CD4-positive, alpha-beta T cell (primary cell): ENCODE measurements at places on chromosomes 16 and 17. TPM values are rescaled to one million over a fixed set of nuclear protein-coding genes. Genes with fewer than 3 reads are reported as not detected.

GRCh38 chr17:59341922-59342321 is 10.5 kb downstream of the YPEL2 start:
- no peak overlapping the region for H3K27ac ChIP-seq
- peaks cover 2% of the 10 kb centered on the region for H3K36me3 ChIP-seq
- DNase-seq: no peak
- H3K4me3 ChIP-seq: no peak overlapping the region

- no peaks in the 10 kb centered on the region for H3K36me3 ChIP-seq
- no peaks in the 10 kb centered on the region for H3K4me1 ChIP-seq
- H3K27me3 ChIP-seq: no peaks in the 10 kb centered on the region
- H3K4me3 ChIP-seq: no peak overlapping the region
These were observed 168.7 kb upstream of the CDH5 start for GRCh38 chr16:66197668-66198278.

- no peak overlapping the region for H3K4me3 ChIP-seq
- H3K4me1 ChIP-seq: no peaks in the 10 kb centered on the region
- no peaks in the 10 kb centered on the region for H3K36me3 ChIP-seq
These were observed 295.8 kb downstream of the FOXL1 start for GRCh38 chr16:86874141-86874540.

- H3K4me3 ChIP-seq: no peak overlapping the region
- no peak for DNase-seq
- H3K27ac ChIP-seq: no peak overlapping the region
- no peaks in the 10 kb centered on the region for H3K36me3 ChIP-seq
- no peaks in the 10 kb centered on the region for H3K27me3 ChIP-seq
These were observed 99.2 kb upstream of the CDH8 start for GRCh38 chr16:62135446-62135845.

- H3K27me3 ChIP-seq: no peaks in the 10 kb centered on the region
- peaks cover 14% of the 10 kb centered on the region for H3K4me1 ChIP-seq
- peaks cover 54% of the 10 kb centered on the region for H3K36me3 ChIP-seq
- no peak overlapping the region for H3K27ac ChIP-seq
- no peak overlapping the region for H3K4me3 ChIP-seq
These were observed 9.6 kb downstream of the POLR2C start for GRCh38 chr16:57471852-57472664.

DNA sequence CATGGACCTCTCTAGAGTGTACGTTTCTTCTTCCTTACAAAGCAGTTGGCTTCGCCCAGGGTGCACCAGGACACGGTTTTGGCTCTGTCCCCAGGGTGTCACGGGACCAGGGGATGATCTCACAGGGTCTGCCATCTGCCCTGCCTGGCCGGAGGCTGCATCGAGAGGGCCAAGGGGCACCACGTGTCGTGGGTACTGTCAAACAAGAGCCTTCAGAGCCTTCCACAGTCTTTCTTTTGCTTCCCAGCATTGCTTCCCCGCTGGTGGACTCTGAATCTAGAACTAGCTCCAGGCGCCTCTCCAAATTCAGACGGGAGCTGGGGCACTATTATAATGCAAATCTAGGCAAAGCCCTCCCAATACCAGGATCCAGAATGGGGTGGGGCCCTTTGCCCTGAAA is 47.9 kb downstream of the MAPT start:
- H3K27ac ChIP-seq: no peak overlapping the region
- no peaks in the 10 kb centered on the region for H3K4me1 ChIP-seq
- no peak for DNase-seq

- no peak for DNase-seq
- H3K4me3 ChIP-seq: peak overlapping the region; percentile 51
- H3K4me1 ChIP-seq: peaks cover 45% of the 10 kb centered on the region
- H3K27me3 ChIP-seq: no peaks in the 10 kb centered on the region
These were observed 308 bp downstream of the ADCY9 start for GRCh38 chr16:4115949-4116318.

DNA sequence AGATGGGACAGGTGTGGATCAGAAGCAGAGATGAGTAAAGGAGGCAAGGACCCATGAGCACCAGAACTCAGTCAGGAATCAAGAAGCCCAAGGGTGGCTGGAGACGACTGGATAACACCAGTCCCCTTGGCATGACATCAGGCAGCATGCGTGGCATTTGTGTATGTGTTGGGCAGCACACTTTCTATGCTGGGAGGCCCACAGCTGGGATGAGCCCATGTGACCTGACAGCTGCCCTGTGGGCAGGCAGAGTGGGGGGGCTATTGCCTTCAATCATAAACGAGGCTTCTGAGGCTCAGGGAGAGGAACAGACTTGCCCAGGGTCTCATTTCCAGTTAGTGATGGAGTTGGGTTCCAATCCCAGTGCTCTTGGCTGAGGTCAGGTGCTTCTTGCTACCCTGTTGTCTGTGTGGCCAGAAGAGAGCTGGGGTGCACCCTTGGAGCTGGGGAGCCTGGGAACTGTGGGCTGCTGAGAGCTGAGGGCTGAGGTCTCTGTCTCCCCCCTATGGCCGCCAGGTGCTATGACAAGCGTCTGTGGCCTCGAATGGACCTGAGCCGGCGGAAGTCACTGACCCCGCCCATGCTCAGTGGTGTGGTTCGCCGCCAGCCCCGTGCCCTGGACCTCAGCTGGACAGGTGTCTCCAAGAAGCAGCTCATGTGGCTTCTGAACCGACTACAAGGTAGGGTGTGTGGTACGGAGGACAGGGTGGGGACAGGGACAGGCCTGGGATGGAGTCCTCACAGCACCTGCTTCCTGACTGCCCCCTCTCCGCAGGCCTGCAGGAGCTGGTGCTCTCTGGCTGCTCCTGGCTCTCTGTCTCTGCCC is 7.1 kb upstream of the ORAI3 start:
- H3K27ac ChIP-seq: peak overlapping the region; percentile 52
- H3K4me1 ChIP-seq: peaks cover 13% of the 10 kb centered on the region
- H3K36me3 ChIP-seq: peaks cover 7% of the 10 kb centered on the region
- H3K27me3 ChIP-seq: no peaks in the 10 kb centered on the region

DNA sequence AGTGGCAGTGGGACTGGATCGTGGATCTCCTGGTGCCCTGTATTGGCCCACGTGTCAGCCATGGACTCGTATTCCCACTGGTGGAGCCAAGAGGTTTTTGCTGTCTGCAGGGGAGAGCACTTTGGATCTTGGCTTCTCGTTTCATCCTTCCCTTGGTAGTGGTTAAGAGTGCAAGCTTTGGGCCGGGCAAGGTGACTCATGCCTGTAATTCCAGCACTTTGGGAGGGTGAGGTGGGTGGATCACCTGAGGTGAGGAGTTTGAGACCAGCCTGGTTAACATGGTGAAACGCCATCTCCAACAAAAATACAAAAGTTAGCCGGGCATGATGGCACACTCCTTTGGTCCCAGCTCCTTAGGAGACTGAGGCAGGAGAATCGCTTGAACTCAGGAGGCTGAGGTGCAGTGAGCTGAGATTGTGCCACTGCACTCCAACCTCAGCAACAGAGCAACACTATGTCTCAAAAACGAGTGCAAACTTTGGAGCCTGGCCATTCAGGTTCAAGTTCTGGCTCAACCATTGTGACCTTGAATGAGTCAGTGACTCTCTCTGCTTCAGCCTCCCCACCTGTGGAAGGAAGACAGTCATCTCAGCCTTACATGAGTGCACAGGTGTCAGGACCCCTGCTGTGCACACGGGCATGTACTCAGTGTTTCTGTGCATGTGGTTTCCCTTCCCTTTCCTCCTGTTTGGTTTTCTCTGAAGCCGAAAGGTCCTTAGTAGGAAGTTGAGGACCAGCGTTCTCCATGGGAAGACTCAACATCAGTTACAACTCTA is 57.4 kb downstream of the PLCG2 start:
- no peak overlapping the region for H3K4me3 ChIP-seq
- H3K27ac ChIP-seq: no peak overlapping the region
- no peak for DNase-seq
- H3K4me1 ChIP-seq: peaks cover 13% of the 10 kb centered on the region
- no peaks in the 10 kb centered on the region for H3K36me3 ChIP-seq

- DNase-seq: no peak
- no peak overlapping the region for H3K27ac ChIP-seq
- no peaks in the 10 kb centered on the region for H3K36me3 ChIP-seq
- no peaks in the 10 kb centered on the region for H3K27me3 ChIP-seq
- H3K4me1 ChIP-seq: peaks cover 52% of the 10 kb centered on the region
- H3K4me3 ChIP-seq: no peak overlapping the region
These were observed 101.6 kb downstream of the PRKCA start for GRCh38 chr17:66403846-66404556.

DNA sequence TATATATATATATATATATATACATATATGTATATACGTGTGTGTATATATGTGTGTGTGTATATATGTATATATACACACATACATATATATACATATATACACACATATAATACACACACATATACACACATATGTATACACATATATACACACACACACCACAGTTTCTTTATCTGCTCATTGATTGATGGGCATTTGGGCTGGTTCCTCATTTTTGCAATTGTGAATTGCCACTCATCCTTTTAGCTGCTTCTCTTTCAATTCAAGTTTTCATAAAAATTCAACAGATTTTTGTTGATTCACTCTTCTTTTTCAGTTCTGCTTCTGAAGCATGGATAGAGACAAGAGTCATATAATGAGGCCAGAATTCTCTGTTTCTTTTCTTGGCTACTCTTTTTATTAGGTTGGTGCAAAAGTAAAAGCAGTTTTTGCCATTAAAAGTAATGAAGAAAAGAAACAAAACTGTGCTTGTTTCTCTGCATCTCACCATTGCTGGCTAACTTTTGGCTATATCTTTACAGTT is 44.5 kb downstream of the SLFN5 start:
- H3K4me1 ChIP-seq: peaks cover 16% of the 10 kb centered on the region

Gene EVI2B
- 102 TPM for total RNA-seq

Gene CACNG3
- total RNA-seq: not detected
